ENCODE measurements at places on chromosomes 12 and 14.

DNA sequence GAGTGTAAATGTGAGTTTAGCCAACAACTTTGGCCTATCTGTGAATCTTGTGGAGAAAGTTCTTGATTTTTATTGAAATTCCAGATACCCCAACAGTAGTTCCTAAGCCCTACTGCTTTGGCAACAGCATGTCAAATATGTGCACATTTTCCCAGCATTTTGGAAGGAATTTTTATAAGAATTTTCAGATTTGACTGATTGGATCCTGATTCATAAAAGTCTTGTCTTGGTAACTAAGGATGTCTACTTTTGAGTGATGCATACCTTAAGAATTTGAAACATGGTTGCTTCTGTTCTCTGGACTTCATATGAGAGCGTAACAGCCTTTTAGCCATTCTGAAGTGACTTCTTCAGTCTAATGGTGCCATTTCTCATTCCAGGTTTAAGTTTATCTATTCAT is 106.7 kb downstream of the ANO4 start:
- no peak for DNase-seq

DNA sequence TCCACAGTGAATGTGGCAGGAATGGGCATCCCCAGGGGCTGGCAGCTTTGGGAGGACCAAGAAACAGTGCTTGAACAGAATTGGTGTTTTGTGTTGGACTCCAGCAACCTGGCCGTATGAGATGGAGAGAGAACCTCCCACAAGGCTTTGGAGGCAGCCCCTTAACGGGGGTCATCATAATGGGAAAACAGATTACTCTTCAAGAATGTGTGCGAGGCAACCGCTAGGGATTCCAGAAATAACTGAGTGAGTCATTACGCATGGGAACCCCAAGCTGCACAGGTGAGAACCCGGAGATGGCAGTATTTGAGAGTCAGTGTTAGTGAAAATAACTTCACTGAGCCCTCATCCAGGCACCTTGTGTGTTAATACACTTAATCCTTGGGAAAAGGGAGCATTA is 567.8 kb upstream of the TBX3 start:
- DNase-seq: no peak

GRCh38 chr12:116610971-116611541 is 51.9 kb downstream of the MAP1LC3B2 start:
- DNase-seq: no peak

GRCh38 chr12:115013236-115013981 is 329.4 kb upstream of the TBX3 start:
- no peak for DNase-seq

DNA sequence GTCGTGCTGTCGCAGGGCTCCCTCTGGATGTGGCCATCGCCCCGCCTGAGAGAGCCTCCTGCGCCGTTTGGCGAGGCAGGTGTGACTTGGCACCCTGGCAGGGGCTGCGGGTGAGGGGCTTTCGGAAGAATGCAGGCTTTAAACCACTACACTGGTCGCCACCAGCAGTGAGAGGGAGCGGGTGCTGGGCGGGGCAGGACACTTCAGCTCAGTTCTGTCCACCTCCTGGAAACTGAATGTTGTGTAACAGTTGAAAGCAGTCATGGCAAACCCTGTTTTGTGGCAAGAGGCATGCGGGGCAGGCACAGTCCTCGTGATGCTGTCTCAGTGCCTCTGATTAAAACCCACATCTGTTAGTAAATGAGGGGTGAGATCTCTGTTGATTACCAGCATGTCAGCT is 55.9 kb downstream of the AACS start:
- DNase-seq: no peak

DNA sequence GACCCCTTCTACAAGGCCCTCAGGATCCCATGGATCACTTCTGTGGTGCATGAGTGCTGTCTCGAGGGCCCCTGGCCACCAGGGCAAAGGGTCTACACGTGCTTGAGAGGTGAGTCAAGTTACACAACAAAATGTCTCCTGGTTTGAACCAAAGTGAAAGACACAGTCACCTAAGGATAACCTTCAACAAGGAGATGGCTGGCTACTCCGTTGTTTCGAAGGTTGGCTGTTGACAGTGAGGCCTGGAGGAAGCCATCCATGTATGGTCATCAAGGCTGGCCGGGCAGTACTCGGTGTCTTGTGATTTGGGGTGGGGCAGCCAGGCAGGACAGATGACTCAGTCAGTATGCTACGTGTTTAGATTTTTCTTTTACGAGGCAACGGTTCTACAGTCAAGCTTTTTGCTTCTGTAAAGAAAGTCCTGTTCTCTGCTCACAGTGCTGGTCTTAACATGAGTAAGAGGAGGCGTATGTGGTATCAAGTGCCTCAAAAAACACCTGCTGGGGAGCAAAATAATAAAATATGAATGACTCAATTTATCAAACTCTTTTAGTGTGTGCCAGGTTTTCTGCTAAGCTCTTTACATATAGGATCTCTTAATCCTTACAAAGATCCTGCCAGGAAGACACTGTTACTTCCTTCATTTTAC is 18.0 kb upstream of the NT5DC3 start:
- no peak for DNase-seq

DNA sequence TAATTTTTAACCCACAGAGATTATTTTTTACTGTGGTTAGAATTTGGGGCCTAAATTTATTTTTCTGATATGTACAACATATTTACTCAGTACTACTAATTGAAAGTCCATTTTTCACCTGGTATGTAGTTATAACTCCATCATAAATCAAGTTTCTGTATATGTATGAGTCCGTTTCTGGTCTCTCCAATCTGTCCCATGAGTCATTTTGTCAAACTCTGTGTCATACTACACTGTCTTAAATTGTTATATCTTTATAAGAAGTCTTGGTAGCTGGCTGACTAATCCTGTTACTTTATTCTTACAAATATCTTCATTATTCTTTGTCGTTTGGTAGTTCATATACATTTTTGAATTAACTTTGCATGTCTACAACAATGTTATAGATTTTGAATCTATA is 344.0 kb downstream of the PDZRN4 start:
- no peak for DNase-seq

GRCh38 chr12:45315462-45315861 is 99.6 kb downstream of the ANO6 start:
- DNase-seq: no peak

DNA sequence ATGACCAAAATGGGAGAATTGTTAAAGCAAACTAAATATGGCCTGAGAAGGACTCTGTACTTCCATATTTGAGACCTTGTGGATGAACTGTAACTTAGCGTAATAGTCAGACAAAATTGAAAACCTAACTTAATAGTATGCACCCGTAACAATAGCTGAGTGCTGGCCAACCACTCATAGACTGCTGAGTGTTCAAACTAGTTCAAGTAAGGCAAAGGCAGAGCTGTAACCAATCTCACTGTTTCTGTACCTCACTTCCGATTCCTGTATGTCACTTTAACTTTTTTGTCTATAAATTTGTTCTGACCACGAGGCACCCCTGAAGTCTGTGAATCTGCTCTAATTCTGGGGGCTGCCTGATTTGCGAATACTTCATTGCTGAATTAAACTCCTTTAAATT is 27.0 kb upstream of the OS9 start:
- DNase-seq: no peak

DNA sequence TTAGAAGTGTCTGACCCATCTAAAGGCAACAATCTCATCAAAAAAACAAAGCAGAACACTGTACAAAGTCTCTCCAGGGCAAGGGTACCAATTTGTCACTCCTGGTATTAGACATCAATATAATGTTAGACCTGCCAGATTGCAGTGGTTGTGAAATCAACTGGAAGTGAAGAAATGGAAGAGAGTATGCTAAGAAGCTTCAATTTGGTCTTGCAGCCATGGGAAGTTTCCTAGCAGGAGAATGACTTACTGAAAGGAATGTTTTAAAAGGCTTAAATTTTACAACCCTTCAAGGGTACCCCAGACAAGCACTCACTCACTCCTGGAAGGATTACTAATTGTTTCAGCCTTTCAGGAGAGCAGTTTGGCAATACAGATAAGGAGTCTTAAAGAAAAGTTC is 18.9 kb downstream of the LLPH start:
- DNase-seq: no peak

DNA sequence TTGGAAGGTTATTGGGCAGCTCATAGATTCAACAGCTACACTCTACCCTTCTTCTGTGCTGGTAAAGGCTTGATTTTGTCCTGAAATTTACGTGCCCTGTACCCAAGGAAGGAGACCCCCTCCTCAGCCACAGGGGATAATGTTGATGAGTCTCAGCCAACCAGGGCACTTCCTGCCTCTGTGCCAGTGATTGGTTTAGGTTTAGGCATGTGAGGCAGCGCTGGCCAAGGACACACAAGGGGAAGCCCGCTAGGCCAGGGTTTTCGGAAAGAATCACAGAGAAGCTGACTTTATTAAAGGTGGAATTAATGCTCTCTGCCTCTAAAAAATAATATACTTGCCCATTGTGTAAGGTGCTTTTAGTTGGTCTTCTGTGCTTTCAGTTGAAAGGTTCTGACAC is 15.4 kb upstream of the CTDSP2 start:
- DNase-seq: no peak

DNA sequence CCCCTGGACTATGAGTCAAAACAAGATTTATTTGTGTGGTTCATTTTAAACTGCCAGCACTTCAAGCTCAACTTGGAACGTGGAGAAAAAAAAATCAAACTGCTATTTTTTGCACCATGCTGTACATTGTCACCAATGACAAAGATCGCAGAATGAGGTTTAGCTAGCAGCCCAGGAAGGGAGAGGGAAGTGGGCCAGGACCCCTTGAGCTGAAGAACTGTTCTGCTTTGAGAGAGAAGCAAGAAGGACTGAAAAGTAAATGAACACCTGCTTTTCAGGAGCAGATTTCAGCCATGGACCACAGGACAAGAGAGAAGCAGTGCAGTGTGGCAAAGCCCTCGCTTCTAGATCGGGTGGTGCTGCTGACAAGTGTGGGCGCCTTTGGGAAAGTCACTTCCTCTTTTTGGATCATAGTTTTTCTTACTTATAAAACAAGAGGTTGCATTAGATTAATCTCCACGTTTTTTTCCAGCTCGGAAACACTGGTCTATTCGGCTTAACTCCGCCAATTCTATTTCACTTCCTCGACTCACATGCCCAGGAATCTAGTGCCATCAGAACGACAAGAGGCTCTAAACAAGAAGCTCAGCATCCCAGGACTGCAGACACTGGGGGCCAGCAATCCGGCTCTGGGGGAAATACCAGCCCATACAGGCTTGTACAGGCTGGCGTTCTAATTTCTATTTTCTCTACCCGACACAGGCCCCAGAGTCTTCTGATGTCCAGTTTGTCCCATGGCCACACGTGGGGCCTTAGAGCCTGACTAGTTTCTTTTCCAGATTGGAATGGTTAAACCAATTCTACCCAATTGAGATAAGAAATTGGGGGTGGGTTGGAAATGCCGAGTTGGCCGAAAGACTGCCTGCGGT is 129.9 kb downstream of the CRACR2A start:
- DNase-seq: no peak

DNA sequence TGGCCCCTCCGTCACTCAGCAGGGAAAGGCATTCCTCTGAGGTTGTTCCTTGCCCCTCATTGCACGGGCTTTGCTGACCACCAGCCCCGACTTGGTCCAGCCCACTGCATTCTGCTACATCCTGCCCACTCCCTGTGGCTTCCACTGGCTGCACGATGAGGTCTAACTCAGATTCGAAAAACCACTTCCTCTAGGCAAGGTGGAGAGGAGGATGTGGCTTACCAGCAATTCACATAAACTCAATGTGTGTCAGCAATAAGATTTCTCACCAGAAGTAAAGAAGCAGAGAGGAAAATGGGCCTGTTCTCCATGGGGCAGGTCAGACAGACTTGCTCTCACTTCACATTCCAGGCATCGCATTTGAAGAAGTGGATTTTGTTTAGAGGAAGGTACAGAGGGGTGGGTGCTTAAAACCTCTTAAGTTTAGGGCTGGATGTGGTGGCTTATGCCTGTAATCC is 14.7 kb downstream of the GPR68 start:
- no peak for DNase-seq

DNA sequence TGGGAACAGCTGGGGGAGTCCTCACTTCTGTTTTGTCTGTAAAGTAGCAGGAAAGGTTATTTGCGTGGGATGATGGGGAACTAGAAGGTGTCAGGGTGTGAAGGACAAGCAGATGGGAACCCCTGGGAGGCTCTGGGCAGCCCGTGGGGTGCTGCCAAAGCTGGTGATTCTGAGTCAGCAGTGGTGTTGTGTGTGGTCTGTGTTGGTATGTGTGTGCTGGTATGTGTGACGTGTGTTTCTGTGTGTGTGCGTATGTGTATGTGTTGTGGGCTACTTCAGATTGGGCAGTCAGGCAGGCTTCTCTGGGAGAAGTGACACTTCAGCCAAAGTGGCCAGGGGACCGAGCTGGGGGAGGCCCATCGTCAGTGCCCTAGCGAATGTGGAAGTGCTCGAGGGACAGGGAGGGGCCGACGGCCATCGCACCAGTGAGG is 15.3 kb upstream of the BDKRB2 start:
- no peak for DNase-seq

DNA sequence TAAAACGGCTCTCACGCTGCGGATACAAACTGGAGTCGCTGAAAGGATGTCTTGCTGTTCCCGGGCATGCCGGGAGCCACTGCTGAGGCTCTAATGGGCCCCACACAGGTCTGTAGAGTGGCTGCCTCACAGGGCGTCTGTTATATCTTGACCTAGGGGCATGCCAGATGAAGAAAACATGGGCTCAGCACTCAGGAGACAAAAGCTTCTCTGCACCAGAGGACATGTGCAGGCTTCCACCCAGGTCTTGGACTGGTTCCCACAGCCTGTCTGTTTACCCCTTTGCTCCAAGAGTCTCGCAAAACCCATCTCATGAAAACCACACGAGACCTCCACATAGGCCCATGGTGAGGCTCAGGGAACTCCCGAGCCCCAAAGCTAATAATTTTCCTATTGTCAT is 134.2 kb downstream of the RPS29 start:
- no peak for DNase-seq

DNA sequence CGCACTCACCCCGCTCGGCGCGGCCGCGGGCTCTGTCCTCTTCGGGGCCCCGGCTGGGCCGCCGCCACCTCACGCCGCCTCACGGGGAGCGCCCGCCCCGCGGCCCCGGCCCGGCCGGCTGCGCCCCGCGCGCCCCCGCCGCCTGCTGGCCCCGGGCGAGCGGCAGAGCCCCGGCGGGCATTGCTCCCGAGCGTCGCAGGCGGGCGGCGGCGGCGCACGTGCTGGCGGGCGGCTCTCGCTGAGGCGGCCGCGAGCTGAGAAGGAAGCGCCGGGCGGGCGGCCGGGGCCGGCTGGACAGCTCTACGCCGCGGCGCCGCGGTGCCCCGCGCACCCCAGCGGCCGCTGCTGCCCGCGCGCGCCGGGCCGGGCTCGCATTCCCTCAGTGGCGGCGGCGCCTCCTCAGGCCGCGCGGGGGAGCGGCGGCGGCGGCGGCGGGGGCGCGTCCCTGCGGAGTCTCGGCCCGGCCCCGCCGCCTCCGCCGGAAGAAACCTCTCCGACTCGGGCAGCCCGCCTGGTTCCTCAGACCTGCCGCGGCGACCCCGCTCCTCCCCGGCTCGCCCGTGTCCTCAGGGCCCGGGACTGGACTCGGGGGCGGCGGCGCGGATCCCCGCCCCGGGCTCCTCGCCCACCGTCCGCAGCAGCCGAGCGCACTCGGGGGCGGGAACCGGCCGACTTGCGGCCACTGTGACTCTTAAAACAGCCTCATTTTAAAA is at the start of gene PITPNM2:
PITPNM2 (minus strand) TSS at position 347 of the 713 bp plus-strand sequence. CDS start 116,500 bp downstream, outside the sequence.
- DNase-seq: no peak

Data from cerebellar nuclear complex (tissue), 1 donor.